SIG-M5 (cell line): ENCODE measurements at places on chromosomes 1 and 21.

- DNase-seq, result no peak
These were observed 76.2 kb upstream of the KIAA1614 start for GRCh38 chr1:180836449-180836848.

DNA sequence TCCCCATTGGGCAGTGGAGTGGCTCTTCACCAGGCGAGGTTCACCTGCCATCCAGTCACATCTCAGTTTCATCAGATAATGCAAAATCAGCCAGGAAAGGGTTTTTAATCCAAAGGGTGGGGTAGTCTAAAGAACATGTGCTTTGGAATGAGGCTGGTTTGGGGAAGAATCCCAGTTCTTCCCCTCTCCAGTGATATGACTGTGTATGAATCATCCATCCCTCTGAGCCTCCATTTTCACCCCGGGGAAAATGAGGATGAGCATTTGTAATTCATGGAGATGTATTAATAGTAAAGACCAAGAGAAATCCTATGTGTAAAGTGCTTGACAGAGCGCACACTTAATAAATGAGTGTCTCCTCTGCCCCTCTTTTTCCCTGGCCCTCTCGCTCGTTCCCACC, 215.1 kb upstream of the FGGY start:
- no peak for DNase-seq

DNA sequence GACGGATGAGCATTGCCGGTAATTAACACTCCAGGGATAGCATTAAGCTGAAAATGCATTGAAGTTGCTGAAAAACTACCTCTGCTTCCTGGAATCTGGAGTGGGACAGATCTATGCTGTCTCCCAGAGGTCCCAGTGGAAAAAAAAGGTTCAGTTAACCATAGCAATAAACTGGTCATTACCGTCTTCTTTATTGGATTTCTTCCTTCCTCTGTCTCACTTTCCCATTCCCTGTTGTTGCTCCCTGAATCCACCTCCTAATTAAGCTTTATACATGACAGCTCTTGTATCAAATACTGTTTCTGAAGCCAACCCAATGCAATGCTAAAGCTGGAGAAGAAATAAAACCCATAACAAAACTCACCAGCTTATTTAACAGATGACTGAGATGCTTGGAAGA, 1805.9 kb downstream of the NCAM2 start:
- no peak for DNase-seq

DNA sequence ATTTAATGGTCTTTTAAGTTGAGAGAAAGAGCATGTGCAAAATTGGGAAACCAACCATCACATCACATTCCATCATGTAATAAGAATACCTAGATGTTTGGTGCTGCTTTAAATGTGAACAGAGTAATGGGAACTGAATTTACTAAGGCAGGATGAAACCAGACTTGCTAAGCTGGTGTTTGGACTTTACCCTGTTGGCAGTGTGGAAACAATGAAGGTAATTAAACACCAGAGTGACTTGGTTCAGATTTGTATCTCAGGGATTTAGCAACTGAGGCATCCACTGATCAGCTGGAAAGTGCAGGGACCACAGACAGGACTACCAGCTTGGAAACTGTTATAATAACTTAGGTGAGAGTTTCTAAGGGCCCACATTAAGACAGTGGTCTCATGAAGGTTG, 263.4 kb downstream of the OLFM3 start:
- no peak for DNase-seq

DNA sequence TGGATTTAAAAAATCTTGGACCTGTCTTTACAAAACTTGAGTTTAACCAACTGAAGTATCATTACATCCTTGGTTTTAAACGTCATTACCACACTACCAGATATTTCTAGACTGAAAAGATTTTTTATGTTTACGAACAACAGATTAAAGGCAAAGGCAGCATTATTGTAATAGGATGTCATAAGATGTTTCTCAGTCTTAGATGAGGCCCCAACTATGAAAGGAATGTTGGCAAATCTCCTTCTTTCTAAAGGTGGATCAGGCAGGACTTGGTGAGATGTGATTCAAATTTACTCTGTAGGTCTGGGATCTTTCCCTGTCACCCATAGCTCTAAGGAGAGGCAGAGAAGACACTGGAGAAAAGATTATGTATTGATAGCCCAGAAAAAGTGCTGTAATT, 417.9 kb downstream of the PTBP2 start:
- DNase-seq, result no peak

GRCh38 chr1:222095606-222096475, 354.0 kb upstream of the DUSP10 start:
- DNase-seq, result no peak

- no peak for DNase-seq
These were observed 73.8 kb upstream of the DMRTA2 start for GRCh38 chr1:50497007-50497406.
